HEK293T (cell line): ENCODE measurements at places on chromosomes 12 and 14.

- no peak for DNase-seq
These were observed 150.5 kb upstream of the BCL2L14 start for GRCh38 chr12:11920231-11920630.

DNA sequence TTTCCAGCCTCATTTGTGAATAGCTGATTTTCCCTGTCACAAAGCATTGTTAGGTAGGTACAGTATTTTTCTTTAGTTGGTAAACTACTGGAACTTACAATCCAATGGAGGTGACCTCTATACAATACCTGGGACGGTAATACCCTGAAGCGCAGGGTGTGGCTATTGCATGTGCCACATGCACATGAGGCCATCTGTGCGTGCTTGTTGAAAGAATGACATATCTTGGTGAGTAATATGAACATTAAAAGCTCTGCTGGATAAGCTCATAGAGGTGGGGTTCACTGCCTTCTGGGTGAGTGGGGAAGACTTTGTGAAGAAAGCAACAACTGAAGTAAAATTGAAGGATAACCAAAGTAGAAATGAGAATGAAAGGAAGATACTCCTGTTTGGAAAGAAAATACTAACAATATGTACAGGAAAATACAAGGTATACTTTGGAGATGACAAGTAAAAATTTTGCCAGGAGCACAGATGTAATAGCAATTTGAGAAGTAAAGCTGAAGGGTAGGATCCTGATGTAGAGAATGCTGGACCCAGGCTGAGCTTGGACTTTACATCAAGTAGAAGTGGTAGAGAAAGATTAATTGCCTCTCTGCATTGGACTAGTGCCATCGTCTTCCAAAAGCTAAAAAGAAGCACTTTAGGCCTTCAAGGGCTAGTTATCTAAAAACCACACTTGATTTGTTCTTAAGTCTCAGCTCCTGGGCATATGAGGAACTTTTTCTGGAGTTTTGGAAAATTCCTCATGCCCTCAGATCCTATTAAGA lies 97.1 kb downstream of the SLC38A6 start:
- DNase-seq = no peak

DNA sequence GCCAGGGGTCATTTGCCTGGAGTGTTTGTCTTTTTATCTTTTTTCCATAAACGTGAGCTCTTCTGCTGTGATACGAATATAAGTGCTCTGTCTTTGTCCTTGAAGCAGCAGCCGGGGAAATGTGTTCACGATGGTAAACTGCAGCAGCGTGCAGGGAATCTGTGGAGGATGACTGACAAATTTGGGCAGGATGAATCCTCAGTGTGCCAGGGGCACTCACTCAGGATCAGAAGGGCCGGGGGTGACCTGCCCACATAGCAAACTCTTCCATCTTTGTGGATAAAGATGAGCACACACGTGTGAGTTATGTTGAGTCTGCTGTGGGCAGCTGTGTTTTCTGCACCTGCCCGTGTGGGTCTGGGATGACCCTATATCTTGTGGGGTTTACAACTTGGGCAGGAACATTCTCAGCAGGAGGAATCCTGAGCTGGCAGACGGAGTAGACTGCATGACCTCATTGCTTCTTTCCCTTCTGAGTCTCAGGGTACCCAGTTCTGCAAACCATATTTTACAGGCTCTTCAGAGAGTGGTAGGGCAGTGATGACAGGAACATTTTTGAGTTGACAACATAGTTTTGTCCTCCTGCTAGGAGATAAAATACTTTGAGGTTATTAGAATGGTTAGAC lies 711 bp downstream of the ANO4 start:
- DNase-seq = no peak

DNA sequence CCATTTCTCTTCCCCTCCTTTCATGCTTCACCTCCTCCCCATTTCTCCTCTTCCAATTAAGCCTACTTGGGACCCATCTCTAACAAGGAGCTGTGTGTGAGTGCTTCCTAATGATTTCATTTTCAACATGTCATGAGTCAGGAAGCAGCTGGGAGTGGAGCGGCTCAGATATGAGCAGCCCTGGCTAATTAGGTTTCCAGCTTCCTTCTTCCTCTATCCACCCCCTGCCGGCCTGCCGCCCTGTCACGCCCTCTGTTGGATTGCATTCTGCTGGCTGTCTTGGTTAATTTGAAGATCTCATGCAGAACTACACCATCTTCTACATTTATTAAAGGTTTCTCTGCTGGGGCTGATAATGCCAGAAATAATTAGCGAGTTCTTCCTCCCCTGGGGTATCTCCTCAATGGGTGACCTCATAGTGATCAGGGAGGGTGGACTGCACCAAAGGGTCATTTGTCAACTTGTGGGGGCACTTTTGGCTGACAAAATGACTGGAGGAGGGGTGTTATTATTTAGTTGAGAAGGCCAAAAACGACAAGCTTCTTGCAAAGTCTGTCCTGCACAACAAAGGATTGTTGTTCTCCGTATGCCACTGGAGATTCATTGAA lies 300.9 kb upstream of the SRRM4 start:
- DNase-seq = no peak
